ENCODE measurements at places on chromosomes 5 and 9. TPM values are rescaled to one million over a fixed set of nuclear protein-coding genes. Genes with fewer than 3 reads are reported as not detected.

GRCh38 chr9:17531642-17532254 is 47.1 kb upstream of the SH3GL2 start:
- peak; percentile 64 for DNase-seq

DNA sequence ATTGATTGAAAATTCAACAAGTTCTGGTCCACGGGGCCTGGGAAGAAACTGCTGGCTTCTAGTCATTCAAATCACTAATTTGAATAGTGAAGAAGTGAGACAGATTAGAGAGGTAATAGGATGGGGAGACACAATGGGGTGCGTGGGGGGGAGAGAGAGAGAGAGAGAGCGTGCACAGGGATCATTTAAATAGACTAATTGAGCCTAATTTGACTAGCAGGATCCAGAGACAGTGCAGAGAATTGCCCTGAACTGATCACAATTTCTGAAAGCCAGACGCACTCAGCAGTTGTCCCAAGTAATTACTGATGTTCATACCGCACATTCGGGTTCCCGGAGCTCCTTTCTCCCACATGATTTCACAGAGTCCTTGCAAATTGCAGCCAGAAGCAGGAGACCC is 50.3 kb upstream of the C5orf58 start:
- no peak for DNase-seq

GRCh38 chr5:34460496-34460895 is 195.6 kb upstream of the RAI14 start:
- peak; percentile 23 for DNase-seq

GRCh38 chr5:155532621-155533311 is 519.2 kb downstream of the KIF4B start:
- DNase-seq, result peak; percentile 42

DNA sequence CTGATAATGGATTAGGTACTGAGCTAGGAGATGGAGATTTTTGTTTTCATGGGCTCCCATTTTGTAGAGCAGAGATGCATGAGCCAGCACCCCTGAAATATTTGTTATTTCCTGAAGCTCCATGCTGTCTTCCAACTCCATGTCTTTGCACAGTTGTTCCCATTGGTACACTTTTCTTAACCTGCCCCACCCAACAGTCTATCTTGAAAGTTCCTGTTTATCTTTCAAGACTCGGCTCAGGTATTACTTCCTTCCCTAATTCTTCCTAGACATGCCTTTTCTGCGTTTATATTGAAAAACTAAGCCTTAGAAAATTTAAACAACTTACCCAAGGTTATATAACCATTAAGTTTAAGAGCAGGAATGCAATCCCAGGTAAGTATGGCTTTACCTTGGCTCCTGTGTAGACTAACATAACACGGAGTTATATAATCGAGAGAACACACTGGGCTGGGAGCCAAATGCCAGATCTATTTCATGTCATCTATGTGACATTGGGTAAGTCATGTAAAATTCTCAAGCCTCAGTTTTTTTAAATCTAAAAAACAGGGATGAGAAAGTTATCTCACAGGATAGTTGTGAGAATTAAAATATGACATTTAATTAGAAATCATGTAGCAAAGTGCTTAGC is 67.4 kb downstream of the LIX1 start:
- no peak for DNase-seq

- DNase-seq, result no peak
Observed at GRCh38 chr5:133050521-133050920, 1.3 kb upstream of the HSPA4 start.

DNA sequence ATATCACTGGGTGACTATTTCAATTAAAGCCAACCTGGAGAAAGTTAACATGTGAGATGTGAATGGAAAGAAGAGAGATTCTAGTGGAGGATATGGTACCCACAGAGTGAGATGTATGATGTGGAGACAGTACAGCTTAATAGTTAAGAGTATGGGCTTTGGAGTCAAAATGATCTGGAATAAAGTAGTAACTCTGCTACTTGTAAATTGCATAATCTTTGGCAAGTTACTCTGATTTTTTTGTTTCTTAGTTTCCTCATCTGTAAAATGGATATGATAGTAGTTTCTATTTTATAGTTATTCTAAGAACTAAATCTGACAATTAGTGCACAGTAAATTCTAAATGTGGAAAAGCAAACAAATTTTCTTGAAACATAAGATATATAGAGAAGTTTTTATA is 79.2 kb downstream of the ISOC1 start:
- DNase-seq, result no peak

- no peak for DNase-seq
Observed at GRCh38 chr5:123505633-123506032, 6.3 kb upstream of the CSNK1G3 start.

DNA sequence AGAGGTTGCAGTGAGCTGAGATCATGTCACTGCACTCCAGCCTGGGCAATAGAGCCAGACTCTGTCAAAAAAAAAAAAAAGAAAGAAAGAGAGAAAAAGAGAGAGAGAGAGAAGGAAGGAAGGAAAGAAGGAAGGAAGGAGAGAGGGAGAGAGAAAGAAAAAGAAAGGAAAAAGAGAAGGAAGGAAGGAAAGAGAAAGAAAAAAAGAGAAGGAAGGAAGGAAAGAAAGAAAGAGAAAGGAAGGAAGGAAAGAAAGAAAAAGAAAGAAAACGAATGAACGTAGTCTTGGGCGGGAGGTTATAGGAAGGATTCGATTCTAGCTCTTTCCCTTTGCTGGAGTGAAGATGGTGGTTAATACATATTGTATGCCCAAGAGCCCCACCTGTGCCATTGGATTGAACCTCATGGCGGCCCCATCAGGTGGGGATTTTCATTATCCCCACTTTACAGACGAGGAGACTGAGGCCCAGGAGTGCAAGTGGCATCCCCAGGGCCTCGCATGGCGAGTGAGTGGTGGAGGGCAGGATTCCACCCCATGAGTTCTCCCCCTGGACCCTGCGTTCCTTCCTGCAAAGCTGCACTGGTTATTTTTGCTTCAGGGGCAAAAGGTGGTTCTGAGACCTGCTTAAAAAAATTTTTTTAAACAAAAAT is 80.9 kb upstream of the ASS1 start:
- no peak for DNase-seq

- DNase-seq, result no peak
Observed at GRCh38 chr5:132639706-132640130, 18.3 kb upstream of the IL13 start.

GRCh38 chr5:133544346-133544745 is 68.0 kb downstream of the FSTL4 start:
- DNase-seq, result no peak

DNA sequence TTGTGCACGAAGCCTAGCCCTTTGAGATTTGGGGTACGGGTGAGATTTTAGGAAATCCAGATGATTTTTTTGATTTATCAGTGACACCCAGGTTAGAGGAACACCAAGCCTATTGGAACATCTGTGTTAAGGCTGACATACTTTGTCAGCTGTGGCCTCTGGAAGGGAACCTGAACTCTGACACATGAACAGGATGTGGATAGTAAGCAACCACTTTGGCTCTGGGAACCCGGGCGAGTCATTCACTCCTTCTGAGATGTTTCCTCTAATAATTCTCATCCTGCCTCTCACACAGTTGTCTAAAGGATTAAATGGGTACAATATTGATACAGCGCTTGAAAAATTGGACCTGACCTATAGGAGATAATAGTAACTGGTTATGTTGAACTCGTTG is 67.8 kb downstream of the FGF1 start:
- DNase-seq, result peak; percentile 77

DNA sequence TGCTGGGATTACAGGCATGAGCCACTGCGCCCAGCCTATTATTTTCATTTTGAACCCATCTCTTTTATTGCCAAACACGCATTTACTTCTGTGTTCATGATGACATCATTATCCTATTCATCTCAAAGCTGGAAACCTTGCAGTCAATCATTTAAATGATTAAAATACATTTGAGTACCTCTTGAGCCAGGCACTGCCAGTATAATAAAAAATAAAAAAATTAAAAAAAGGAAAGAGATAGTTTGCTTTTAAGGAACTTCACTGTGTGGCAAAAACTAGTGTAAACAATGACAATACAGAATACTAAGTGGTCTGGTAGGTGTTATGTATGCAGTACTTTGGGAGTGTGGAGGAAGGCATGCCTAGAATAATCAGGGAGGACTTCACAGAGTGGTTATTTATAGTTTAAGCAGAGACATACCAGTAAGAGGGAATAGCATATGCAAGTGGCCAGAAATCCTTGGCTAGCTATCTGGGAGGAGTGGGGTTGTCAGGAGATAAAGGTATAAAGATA is 8.6 kb downstream of the NSD1 start:
- DNase-seq, result no peak

- DNase-seq, result no peak
Observed at GRCh38 chr9:91517801-91518200, 94.2 kb upstream of the NFIL3 start.

GRCh38 chr9:33731142-33731541 is 64.2 kb upstream of the PRSS3 start:
- DNase-seq, result no peak

- peak; percentile 35 for DNase-seq
Observed at GRCh38 chr5:106637275-106637674, 1033.5 kb downstream of the EFNA5 start.

DNA sequence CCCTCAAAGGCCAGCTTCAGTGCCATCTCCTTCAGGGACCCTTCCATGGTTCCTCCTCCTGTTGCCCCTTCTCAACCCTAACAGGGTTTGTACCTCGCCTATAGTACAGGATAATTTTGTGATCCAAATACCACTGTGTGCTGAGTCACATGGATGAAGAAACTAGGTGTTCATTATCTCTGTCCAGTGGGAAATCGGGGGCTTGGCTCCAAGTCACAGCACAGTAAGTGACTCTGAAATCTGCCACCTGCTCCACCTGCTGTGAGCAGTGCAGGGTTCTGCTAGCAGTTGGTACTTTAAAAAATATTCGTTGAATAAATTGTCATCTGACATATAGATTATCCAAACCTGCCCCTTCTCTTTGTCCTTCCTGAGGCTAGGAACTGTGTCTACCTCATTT is 123.2 kb upstream of the OTULINL start:
- no peak for DNase-seq

GRCh38 chr5:31701642-31702299 is 62.8 kb downstream of the PDZD2 start:
- no peak for DNase-seq

GRCh38 chr5:142845954-142846398 is 75.8 kb downstream of the ARHGAP26 start:
- no peak for DNase-seq

GRCh38 chr5:52864371-52864770 is 76.7 kb downstream of the ITGA1 start:
- peak; percentile 88 for DNase-seq

GRCh38 chr9:112421771-112422222 is 41.9 kb downstream of the HSDL2 start:
- DNase-seq, result no peak

DNA sequence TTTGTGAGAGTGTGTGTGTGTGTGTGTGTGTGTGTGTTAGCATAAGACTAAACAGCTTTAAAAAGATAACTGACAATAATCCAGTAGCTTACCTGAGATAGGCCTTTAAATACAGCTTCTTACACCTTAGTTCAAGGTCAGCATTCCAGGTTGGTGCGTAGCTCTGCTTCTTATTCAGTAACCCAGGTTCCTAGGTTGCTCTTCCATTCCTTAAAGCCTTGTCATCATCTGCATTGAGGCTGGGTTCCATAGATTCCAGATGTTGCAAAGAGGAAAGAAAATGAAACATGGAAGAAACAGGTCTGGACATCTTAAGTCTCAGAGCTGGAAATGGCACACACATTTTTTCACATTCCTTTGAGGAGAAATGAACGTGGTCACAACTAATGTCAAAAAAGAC is 53.9 kb upstream of the CAMK4 start:
- no peak for DNase-seq

DNA sequence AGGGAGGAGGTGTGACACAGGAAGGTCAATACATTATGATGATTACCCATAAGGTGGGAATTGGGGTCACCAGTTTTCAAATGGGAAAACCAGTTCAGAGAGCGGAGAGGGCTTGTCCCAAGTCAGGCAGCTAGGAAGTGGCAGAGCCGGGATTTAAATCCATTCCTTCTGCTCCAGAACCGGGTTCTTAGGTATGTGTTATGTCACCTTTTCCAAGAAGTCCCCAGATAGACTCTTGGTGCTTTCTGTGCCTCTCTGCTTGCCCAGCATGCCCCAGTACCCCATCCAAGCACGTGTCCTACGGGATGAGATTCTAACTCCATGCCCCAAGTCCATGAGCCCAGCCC is 69.9 kb downstream of the LMX1B start:
- DNase-seq, result no peak

GRCh38 chr9:87179553-87180340 is 232.4 kb upstream of the GAS1 start:
- DNase-seq, result peak; percentile 29

- peak; percentile 75 for DNase-seq
Observed at GRCh38 chr5:59760785-59761348, 132.7 kb downstream of the PDE4D start.

HOMER1 gene
- polyA plus RNA-seq, result 3.8 TPM

CAMLG gene
- 39.3 TPM for polyA plus RNA-seq

SIT1 gene
- 0.07 TPM for polyA plus RNA-seq

CANX gene
- polyA plus RNA-seq, result 560 TPM

BHMT gene
- polyA plus RNA-seq, result not detected

KIF20A gene
- 68.7 TPM for polyA plus RNA-seq

IL5 gene
- polyA plus RNA-seq, result not detected

ARSK gene
- polyA plus RNA-seq, result 37.3 TPM

ANKRD34B gene
- polyA plus RNA-seq, result not detected
